ENCODE measurements at places on chromosomes 3 and 15.

GRCh38 chr3:75042941-75043340 lies 428.5 kb upstream of the CNTN3 start:
- DNase-seq = no peak

DNA sequence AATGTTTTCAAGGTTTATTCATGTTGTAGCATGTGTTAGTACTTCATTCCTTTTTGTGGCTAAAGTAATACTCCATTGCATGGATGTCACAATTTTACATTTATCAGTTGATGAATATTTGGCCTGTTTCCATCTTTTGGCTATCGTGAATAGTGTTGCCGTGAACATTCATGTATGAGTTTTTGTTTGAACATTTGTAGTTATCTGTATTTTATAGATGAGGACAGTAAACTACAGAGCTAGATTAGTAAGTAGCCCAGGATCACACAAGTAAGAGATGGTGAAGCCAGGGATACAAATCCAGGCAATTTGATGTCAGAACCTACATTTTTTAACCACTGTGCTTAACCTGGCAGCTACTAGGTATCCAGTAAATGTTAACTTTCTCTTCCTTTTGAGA lies 63.2 kb downstream of the ASTE1 start:
- no peak for DNase-seq

DNA sequence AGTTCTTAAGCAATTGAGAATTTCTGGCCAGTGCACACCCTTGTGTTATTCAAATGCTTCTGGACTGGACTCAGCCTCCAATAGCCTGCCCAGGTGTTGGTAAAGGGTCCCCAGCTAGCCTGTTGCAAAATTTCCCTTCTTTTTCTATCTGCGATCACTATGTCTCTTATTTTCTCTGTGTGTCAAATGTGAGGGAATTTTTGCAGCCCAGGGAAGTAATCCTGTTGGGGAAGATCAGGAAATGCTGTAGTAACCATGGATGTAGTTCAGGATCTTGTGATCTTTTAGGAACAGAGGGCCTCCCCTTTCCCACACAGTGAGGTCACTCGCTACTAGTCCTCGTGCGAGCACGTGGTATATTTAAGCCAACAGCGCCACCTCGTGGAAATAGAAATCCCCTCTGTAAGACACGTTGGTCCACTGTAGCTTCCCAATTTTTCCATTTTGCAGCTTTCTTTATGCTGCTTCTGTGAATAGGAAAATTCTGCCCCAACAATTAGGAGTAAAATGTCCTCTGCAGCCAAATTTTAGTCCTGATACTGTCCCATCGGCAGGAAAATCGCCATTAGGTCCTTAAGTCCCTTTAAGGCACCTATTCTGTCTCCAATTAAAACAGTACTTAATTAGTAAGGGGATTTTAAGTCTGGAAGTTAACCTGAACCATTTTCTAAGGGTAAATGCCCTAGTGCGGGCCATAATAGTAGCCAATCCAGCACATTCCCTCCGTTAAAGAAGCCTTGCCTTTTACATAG lies 4.0 kb upstream of the SMCO1 start:
- DNase-seq = no peak

GRCh38 chr3:181739628-181740027 lies 27.9 kb downstream of the SOX2 start:
- no peak for DNase-seq

- no peak for DNase-seq
Measured at GRCh38 chr15:88341653-88342052, 85.1 kb upstream of the NTRK3 start.

GRCh38 chr3:71968544-71968943 lies 183.6 kb upstream of the PROK2 start:
- no peak for DNase-seq

DNA sequence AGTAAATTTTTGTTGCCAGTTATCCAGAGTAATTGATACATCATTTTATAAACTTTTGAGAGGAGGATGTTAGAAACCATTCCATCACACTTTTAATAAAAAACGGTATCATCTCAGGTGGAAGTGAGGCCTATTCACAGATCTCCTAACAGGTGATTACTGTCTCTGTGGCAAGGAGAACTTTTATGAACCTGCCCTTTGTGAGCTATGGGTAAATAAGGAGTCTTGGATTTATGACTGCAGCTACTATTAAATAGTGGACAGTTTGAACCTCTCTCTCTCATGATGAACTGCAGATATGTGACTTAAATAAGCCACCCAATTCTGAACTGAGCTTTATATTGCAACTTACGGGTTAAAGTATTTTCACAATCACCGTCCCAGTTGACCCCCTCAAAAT lies 45.7 kb downstream of the ZFAND6 start:
- DNase-seq = no peak

GRCh38 chr3:165128544-165128943 lies 50.2 kb upstream of the SI start:
- DNase-seq = no peak

DNA sequence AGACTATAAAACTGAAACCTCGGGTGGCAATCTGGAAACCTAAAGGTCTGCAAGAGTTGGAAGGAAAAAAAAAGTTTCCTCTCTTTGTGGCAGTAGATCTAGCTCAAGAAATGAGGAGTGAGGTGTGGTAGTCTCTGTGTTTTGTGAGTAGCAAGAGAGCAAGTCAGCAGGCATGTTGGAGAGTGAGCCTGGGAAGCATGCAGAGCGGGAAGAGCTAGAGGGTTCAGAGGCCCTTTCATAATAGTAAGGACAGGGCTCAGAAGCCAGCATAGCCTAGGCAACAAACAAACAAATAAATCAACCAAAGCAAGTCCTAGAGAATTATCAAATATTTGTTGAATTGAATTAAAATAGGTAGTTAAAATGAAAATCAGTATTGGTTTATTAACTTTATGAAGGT lies 189.7 kb upstream of the CBLB start:
- no peak for DNase-seq

GRCh38 chr3:163863146-163863545 lies 1215.2 kb downstream of the SI start:
- DNase-seq = no peak

DNA sequence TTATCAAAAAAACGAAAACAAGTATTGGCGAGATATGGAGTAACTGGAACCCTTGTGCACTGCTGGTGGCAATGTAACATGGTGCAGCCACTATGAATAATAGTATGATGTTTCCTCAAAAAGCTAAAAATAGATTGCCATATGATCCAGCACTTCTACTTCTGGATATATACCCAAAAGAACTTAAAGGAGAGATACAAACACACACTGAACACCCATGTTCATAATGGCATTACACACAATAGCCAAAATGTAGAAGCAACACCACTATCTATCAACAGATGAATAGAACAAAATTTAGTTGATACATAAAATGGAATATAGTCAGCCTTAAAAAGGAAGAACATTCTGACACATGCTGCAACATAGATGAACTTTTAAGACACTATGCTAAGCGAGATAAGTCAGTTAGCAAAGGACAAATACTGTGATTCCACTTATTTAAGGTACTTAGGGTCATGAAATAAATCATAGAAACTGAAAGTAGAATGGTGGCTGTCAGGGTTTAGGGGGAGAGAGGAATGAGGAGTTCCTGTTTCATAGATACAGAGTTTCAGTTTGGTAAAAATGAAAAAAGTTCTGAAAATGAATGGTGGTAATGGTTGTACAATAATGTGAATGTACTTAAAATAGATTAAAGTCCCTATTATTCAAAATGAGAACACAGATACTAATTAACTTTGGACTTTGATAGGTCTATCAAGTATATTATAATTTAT lies 59.4 kb upstream of the IMPG2 start:
- DNase-seq = no peak

GRCh38 chr15:31552482-31553099 lies 226.0 kb downstream of the KLF13 start:
- no peak for DNase-seq

- no peak for DNase-seq
Measured at GRCh38 chr3:11640009-11640673, 3.6 kb downstream of the VGLL4 start.

DNA sequence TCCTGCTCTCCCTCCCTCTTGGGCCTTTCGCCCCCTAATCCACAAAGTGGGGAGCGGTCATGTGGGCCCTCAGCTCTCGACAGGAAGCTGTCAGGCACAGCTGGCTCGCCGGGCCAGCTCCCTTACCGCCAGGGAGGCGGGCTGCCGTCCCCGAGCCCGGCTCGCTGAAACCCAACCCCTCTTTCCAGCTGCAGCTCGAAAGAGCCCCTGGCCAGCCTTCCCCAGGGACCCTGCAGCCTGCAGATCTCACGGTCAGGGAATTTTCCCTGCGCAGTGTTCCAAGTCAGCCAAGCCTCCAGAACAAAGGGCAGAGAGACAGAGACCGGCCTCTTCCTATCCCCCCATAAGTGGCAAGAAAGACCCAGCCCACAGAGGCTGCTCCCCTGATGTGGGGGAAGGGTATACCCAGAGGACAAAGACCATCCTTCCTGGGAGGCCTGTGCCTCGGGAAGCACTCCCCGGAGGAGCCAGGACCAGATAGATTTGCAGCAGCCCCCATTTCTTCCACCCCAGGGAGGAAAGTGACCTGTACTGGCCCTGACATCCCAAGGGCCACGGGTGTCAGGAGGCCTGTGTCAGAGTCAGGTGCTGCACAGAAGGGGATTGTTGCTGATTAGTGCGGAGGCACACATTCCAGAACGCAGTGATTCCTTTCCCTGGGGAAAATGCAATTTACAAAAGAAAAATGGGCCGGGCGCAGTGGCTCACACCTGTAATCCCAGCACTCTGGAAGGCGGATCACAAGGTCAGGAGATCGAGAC lies 32.6 kb downstream of the MAGEF1 start:
- DNase-seq = no peak

DNA sequence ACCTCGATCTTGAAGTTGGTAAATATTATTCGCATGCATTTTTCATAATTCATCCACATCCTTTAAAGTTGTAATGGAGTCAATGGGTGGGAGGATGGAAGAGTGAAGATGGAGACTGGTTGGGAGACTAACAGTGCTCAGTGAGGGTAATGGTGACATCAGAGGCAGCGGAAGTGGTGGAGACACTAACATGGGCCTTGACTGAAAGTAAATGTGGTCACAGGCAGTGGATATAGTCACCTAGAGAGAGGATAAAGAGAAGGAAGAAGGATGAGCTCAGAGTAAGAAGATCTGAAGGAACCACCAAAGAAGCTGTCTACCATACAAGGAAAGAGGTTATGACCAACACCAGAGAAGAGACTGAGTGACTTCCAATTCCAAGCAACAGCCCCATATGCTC lies 281.6 kb upstream of the STT3B start:
- DNase-seq = no peak
